ENCODE measurements at places on chromosomes 16 and 17.
A peak's percentile ranks its signal among the peaks of the same experiment; 100 is the strongest.

GRCh38 chr17:7745748-7746470 is 28.4 kb downstream of the DNAH2 start:
- DNase-seq: no peak

- no peak for DNase-seq
Measured at GRCh38 chr17:6064868-6065267, 5.3 kb upstream of the WSCD1 start.

DNA sequence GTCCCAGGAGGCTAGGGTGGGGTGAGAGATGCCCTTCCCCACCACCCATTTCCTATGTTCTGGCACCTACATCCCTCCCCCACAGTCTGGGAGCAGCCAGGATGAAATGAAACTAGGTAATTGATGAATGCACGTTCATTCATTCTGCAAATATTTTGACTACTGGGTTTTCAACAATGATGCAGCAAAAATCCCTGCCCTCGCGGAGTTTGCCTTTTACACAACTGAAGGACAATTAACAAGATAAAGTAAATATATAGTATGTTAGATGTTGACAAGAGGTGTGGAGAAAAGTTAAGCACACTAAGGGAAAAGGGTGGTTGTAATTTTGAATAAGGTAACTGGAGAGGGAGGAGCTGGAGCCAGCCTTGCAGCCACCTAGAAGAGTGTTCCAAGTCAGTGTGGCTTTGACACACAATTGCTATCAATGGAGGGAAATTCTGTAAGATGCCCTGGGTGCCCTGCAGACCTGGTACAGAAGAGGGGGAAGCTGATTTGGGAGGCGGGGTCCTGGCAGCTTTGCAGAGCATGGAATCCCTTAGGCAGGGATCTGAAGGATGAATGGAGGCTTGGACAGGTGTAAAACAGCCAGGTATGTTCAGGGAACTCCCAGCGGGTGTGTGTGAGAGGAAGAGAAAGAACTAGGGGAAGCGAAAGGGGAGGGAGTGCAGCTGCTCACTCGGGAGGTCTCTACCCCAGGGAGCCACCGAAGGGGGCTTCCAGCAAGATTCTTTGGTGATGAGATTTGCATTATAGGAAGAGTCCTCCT is 2.5 kb downstream of the TMEM92 start:
- no peak for DNase-seq

- DNase-seq: no peak
Measured at GRCh38 chr16:68274441-68274840, 10.1 kb downstream of the SLC7A6 start.

GRCh38 chr17:62017496-62017895 is 47.6 kb downstream of the MED13 start:
- DNase-seq: no peak

- DNase-seq: no peak
Measured at GRCh38 chr17:72511874-72512273, 391.1 kb downstream of the SOX9 start.

GRCh38 chr17:12680993-12681392 is 15.3 kb downstream of the MYOCD start:
- no peak for DNase-seq

DNA sequence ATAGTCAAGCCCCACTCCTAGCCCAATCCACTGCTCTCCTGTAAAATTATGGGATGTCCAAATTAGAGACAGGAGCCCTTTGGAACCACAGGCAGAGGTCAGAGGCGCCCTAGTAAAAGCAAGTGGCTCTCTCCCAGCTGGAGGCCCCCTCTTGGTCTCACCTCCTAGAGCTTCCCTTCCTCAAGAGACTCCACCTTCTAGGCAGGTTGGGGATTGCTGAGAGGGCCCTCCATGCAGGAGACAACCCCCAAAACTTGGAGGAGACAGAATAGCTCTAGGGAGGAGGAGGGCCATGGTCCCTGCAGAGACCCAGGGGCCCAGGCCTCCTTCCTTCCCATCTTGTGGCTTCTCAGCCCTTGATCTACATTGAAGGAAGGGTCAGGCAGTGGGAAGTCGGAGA is 29.4 kb downstream of the NEUROD2 start:
- DNase-seq: no peak

GRCh38 chr17:10055262-10055975 is 143.0 kb downstream of the GAS7 start:
- DNase-seq: no peak

GRCh38 chr17:11598274-11599221 is at the start of gene DNAH9:
Gene DNAH9 (plus strand): TSS chr17:11598470. CDS start chr17:11598499, 29 bp downstream.
- no peak for DNase-seq

DNA sequence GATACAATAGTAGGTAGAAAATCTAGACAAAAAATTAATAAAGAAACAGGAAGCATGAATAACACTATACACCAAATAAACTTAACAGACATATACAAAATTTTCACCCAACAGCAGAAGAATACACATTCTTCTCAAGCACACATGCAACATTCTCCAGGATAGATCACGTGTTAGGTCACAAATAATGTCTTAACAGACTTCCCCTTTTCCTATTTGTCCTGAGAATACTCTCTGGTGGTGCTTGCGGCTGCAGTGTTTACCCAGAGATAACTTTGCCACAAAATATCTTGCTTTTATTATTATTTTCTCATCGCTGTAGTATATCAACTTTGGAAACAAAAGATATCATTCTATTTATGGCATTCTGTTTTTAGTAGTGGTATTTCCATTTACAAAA is 40.6 kb upstream of the ZNF267 start:
- DNase-seq: no peak

DNA sequence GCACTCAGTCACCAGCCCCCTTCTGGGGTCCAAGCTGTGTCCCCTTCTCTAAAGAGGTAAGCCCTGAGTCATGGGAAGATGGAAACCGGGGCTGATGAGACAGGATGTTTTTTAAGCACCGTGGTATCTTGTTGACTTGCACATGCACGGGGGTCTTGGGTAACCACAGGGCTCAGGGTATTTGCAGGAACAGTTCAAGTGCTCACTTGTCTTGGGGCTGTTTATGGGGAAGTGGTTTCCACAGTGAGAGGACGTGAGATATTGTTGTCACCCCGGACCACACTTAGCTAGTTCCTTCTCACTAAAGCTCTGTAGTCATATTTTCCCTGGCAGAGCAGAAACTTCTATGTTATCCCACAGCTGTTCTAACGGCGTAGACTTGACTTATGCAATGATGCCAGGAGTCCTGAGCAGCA is 7.7 kb downstream of the CCL3L1 start:
- DNase-seq: peak; percentile 98

- DNase-seq: no peak
Measured at GRCh38 chr16:2004795-2005517, 4.7 kb downstream of the ZNF598 start.

GRCh38 chr17:37090941-37091340 is 142.2 kb downstream of the AATF start:
- no peak for DNase-seq

DNA sequence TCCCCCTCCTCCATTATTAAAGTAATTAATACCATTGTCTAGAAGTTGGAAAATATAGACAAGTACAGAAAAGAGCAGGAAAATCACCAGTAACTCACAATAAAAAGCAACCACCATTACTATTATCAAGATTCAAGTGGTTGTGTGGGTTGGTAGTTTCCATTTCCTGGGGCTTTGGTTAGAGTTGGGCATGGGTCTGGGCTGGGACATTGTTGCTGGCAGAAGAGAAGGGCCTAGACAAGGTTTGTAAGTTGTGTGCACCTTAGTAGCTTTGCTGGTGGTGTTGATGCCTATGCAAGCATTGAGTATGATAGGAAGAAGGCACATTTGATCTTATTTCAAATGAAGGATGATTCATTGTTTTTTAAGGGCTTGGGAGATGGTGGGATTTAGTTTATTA is 25.4 kb upstream of the NFATC3 start:
- DNase-seq: no peak

- no peak for DNase-seq
Measured at GRCh38 chr17:49978501-49978900, 9.5 kb downstream of the DLX4 start.

DNA sequence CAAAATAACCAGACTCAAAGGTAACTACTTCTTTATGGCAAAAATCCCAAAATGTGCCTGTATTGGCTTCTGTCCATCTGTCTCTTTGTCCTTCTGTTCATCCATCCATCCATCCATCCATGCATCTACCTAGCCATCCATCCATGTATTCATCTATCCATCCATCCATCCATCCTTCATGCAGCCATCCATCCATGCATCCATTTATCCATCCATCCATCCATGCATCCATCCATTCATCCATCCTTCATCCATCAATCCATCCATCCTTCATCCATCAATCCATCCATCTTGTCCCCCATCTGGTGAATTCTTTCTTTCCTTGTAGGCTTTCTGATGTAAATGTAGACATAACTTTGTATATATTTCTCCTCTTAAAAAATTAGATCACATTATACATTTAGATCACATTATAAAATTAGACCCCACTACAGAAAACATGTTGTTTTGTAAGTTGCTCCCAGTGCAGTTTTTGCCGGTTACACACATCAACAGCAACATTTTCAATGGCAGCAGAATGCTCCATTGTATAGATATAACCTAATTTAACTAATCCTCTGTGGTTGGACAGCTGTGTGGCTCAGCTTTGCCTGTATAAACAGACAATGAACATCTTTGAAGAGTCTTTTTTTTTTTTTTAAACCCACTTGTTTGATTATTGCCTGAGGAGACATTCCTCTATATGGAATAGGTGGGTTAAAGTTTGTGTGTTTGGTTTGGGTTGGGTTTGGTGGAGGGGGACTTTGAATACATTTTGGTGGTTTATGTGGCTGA is 72.0 kb downstream of the MSI2 start:
- no peak for DNase-seq

GRCh38 chr16:1287982-1288670 is 21.3 kb upstream of the UBE2I start:
- no peak for DNase-seq

DNA sequence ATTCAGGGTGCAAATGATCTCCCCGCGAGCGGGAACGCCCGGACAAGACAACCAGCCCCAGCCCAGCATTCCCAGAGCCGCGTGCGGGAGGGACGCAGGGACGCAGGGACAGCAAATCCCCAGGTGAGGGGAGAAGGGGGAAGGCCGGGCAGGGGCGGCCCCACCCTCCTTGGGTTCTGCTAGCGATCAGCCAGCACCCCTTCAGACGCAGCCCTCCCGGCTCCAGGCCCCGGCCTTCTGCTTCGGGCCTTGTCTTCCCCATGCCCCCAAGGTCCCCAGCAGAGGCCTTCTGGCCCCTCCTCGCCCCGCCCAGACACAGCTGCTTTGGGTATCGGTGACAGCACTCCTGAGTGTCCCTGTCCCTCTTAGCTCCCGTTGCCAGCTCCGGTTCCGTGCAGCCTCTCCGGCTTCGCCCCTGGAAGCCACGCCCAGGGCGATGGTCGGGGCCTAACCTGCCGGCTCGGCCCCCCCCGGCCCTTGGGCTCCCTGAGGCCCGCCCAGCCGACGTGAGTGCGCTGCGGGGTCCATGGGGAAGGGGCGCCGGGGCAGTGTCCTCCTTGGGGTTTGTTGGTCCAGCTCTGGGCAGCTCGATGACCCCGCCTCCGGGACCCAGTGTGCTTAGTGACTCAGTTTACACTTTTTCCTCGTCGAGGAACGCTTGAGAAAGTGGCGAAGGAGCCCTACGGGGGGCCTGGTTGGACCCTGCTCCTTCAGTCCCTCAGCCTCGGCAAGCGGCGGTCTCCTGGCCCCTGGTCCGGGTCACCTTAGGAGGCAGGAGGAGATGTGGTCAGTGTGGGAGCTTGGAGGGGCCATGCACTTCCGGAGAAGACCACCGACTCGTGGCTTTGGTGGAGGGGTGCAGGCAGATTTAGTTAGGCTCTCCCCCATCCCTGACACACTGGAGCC is 50.5 kb upstream of the AMZ2 start:
- no peak for DNase-seq

- DNase-seq: no peak
Measured at GRCh38 chr16:19182481-19182880, 14.4 kb downstream of the SYT17 start.

DNA sequence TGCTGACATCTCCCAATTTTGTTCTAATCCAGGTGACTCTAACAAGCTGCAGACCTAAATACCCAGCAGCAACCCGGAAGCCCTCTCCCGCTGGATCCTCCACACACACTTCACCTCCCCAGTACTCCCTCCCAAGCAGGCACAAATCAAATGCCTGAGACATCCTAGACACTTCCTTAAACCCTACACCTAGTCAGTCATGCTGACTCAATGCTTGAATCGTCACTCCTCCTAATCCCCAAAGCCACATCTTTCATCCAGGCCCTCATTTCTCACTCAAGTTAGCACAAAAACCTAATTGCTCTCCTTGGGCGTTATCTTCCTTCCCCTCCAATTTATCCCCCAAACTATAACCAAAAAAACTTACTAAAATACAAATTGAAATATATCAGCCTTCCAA is 32.7 kb downstream of the CMC2 start:
- DNase-seq: no peak

DNA sequence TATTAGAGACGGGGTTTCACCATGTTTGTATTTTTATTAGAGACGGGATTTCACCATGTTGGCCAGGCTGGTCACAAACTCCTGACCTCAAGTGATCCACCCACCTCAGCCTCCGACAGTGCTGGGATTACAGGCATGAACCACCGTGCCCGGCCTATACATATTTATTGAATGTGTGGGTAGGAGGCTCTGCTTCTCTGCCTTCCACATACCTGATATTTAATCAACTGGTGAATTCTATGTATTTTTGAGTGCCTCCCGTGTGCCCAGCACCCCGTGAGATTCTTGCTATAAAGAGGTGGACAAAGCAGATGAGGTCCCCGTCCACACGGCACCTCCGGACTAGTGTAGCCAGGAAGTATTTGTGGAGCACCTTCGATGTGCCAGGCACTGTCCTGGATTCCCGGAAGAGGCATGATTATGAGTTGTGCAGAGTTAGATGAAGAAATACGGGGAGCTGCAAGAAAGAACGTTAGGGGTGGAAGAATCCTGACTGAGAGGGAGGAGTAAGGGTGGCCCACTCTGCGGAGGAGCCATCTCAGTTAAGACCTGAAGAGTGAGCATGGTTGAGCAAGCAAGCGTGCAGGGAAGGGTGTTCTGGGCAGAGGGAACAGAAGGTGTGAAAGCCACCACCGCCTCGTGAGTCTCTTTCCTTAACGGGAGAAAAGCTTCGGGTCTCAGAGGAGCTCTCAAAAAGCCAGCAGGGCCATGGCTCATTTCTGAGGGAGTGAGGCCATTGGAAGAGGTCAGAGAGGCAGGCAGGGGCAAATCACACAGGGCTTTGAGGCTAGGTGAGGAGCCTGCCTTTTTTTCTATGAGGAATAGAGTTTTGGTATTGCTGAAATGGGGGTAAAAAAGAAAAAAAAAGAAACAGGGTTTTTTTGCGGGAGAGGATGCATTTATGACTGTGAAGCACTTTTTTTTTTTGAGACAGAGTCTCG is 21.2 kb downstream of the CRISPLD2 start:
- DNase-seq: no peak

DNA sequence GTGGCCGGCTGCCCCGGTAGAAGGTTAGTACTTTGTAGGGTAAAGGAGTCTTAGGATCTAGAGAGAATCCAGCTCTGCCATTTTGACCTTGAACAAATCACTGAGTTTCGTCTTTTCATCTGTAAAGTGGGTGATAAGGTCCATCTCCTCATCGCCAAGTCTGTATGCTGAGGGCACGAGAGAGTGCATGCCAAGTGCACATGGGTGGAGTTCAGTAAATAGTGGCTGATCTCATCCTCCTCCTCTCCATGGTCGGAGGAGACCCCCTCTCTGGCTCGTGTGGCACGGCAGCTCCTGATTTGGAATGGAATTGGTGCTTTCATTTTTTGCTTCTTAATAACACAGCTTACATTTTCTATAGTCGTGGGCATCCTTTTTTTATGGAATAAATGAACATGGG is 30.7 kb downstream of the MYH3 start:
- no peak for DNase-seq

Measured in KG1 (cell line).